CD4-positive, alpha-beta memory T cell (primary cell): ENCODE measurements at places on chromosomes 11 and 22.

DNA sequence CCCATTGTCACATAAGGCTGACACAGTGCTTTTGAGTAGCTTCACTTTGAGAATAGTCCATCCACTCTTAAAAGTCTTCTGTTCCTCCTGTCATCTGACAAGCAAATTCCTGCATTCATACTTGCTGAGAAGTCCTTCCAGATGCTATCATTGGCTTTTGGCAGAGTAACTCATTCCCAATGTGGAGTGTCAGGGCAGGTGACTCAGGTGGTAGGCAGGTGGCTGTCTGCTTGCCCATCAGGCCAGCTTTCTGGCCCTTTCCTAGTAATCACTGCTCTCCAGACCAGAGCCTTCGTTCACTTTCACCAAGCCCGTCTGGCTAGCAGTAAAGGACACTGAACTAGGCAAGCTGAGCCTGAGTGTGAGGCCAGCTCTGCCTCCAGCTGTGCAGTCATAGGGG lies 162.5 kb upstream of the CCDC90B start:
- no peak for DNase-seq

- no peak for DNase-seq
Measured at GRCh38 chr22:35377735-35378134, 3.2 kb upstream of the HMOX1 start.

DNA sequence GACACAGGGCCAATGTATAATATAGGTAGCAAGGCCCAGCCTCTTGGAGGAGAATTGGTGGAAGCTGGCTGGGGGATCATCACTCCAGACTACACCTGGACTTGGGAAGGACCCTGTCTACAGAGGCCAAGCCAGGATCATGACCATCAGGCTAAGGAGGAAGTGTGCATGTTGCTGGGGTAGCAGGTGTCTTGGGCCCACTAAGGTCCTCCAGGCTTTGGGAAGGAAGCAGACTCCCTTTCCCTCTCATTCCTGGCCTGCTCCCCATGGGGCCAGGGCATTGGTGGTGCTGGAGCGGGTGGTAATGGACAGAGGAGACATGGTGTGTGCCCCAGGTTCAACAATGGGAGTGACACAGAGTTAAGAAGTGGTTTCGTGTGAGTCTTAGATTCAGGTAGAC lies 16.0 kb upstream of the TUB start:
- DNase-seq, result no peak

GRCh38 chr11:31656051-31656450 lies 146.5 kb downstream of the ELP4 start:
- DNase-seq, result no peak

DNA sequence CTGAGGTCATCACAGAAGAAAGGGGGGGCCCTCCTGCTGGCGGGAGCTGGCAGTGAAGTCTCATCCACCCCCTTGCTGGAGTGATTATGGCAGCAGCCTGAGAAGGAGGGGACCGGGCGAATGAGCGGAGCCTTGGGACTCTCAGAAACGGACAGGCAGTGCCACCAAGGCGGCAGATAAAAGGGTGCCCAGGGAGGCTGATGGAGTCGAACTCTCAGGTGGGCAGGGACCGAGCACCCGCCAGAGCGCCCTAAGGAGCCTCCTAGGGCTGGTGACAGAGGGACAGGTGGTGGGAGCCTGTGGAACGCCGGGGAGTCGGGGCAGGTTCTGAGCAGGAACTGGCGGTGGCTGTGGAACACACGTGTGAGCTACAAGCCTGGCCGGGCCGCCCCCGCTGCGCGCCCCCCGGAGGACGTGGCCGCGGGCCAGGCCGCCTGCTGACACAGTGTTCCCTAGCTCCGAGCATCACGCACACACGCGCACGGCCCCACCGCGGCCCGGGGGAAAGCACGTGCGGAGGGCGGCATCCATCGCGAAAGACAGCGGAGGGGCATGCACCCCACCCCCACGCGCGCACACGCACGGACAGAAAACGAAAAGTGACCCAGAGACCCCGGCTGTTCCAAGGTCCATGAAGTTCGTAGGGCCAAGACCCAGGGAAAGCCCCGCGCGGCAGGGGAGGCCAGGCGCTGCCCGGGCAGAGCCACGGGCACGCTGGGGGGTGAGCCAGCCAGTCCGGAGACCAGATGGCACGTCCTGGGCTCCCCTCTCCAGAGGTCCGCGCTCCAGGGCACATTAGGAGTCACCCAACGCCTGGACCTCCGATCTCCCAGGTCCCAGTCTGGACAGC lies 1.0 kb downstream of the VWCE start:
- DNase-seq, result no peak

GRCh38 chr11:86669424-86669823 lies 3.0 kb downstream of the ME3 start:
- DNase-seq, result no peak

- no peak for DNase-seq
Measured at GRCh38 chr11:17986007-17986710, 26.7 kb downstream of the SERGEF start.

DNA sequence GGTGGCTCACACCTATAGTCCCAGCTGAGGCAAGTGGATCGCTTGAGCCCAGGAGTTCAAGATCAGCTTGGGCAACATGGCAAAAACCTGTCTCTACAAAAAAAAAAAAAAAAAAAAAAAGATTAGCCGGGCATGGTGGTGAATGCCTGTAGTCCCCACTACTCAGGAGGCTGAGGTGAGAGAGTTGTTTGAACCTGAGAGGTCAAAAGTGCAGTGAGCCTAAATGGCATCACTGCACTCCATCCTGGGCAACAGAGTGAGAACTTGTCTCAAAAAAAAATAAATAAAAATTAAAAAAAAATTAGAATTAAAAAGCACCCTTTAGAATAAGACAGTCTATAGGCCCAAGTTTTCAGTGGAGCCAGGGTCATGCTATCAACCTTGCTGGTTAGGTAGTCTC lies 95.5 kb downstream of the PDHX start:
- no peak for DNase-seq

GRCh38 chr22:46862418-46863324 lies 100.2 kb downstream of the TBC1D22A start:
- DNase-seq, result no peak

GRCh38 chr11:102177126-102177525 lies 66.9 kb downstream of the YAP1 start:
- DNase-seq, result no peak

GRCh38 chr22:46069521-46070214 lies 80.7 kb upstream of the PPARA start:
- DNase-seq, result peak; percentile 56

DNA sequence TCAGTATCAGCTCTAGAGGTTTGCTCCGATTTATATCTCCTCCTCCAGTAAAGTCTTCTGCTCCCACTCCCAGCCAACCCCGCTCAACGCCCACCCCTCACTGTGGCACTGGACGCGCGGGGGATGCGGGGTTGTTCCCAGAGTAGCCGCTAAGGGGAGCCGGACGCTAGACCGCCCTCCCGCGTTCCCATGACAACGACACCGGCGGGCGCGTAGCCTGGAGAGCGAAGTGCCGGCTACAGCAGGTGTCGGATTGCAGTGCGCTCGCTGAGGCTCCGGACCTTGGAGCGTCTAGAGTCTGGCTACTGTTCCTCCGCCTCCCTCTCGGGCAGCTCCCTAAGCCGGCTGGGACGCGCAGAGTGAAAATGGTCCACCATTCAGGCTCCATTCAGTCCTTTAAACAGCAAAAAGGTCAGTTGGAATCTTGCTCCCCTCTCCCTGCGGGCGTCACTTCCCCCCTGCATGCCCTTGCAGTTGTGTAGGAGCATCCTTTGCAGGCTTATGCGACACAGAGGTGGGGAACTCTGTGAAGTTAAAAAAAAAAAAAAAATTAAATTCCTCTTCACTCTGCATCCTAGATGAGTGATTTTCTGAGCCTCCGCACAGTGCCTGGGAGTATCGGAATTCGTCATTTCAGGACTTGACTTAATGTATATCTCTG lies at the start of gene ANO3:
ANO3 (plus strand) TSS at position 220 of the 661 bp plus-strand sequence; CDS start at position 366, 146 bp downstream.
- no peak for DNase-seq

DNA sequence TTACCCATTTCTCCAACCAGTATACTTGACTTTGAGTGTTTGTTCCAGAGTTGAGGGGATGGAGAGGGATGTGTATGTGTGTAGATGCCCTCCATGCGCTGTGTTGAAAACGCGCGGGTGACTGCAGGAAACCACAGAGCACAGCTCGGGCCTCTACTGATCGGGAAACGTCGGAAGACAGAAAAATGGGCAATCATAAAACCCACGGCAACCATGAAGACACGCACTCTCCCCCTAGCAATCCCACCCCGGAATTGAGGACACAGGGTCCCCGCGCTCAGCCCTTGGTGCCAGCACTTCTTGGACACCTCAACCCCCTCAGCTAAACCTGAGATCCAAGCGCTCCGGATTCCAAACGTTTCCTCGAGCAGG lies 251 bp upstream of the UQCC3 start:
- DNase-seq, result no peak

GRCh38 chr11:68191661-68192579 lies 21.2 kb downstream of the KMT5B start:
- DNase-seq, result no peak

DNA sequence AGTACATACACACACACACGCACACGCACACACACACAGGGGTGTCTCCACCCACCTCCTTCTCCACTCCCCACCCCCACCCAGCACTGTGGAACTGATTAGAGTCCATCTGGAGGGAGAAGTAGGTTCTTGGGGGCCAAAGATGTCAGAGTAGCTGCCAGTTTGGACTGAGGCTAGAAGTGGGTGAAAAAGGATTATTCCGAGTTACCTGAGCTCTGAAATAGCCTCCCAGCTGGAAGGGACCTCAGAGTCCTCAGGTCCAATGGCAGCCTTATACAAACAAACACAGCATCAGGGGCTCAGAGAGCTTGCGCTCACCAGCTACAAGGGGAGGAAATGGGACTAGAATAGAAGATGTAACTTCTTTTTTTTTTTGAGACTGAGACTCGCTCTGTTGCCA lies 20.8 kb downstream of the IL10RA start:
- no peak for DNase-seq

- DNase-seq, result no peak
Measured at GRCh38 chr11:92226331-92227229, 2.0 kb downstream of the FAT3 start.

- DNase-seq, result no peak
Measured at GRCh38 chr11:75955443-75955842, 140.4 kb downstream of the UVRAG start.
